ENCODE measurements at places on chromosomes 6 and 20.

DNA sequence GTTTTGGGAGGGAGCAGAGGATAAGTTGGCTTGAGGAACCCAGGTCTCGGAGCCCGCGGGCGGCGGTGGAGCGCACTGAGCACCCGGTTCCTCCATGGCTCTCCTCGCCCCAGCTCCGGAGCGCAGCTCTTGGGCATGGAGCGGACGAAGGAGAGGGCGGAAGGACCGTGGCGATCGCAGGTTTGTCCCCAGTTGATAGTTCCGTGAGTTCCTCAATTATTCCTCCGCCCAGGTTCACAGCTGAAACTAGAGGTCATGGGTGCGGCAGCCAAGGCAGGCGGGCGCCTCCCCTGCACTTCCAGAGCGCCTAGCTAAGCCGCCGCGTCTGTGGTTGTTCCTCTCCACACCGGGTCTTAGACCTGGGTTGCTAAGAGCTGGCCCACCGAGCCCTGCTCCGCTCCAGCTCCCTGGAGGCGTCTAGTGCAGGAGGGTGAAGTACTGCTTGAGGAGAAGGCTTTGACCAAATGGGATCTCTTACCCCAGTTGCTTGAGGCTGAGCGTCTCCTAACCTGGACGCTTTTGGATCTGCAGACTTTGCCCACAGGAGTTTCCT lies at the start of gene HTR1B:
TSS of gene HTR1B (minus strand) at position 184 of the 553 bp plus-strand sequence. CDS start at position 96, 88 bp downstream.
- DNase-seq: no peak

DNA sequence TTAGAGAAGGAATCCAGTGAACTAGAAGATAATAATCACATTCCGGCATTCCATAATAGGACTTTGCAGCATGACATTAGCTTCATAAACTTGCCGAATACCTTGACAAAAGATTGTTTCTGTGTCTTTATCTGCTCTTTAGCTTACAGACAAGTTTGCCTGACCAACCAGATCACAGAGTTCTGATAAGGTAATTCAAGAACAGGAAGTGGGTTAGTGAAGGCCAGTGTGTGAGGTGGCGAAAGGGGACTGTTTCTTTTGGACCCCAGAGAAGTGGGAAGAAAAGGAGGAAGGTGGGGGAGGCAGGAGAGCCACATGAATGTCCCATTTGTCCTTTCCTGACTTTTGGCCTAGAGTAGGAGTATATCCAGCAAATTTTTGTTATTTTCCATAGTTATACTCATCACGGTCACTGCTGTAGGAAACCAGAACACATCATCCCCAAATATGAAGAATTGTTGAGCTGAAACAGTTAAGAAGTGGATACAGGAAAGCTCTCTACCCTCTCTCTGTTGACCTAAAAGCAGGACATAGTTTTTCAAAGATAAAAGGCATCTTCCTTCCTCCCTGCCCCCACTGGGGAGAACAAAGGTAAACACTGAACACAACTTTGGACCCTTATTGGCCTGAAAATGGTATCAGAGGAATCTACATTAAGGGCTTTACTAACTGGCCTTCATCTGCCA lies 72.4 kb upstream of the TNFAIP3 start:
- DNase-seq: no peak

DNA sequence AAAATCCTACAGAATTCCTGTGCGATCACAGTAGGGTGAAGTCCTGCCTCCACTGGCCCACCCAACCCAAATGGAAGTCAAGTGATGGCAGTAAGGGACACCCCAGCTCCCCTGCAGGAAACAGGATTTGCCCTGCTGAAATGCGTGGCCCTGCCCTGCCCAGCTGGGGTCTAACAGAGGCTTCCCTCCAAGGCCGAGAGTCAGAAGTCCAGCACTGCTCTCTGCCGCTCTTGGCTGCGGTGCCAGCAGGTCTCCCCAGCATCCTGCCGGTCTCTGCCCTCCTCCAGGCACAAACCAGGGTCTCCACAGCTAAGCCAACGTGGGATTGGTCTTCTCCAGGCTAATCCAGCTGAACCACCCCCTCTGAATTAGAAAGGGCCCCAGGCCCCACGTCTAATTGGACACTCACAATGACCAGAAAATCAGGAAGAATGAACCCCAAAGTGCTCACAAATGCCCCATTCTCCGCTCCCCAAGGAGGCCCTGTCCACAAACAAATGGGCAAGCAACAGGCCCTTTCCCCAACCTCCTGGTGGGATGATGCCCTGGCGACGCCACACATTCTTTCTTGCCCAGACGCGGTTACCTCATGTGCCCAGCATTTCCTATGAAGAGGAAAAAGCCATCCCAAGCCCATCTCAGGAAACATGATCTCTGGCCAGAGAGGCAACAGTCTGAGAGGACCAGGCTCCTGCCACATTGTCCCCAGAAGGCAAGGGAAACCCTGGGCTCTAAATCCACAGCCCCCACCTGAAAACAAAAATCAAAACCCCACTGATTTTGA lies 117.2 kb downstream of the BANF2 start:
- no peak for DNase-seq

GRCh38 chr6:19759117-19759880 lies 77.9 kb upstream of the ID4 start:
- DNase-seq: no peak

- no peak for DNase-seq
These were observed 78.6 kb downstream of the INSM1 start for GRCh38 chr20:20446425-20447015.

- DNase-seq: no peak
These were observed 49.2 kb downstream of the SESN1 start for GRCh38 chr6:109045493-109045892.

DNA sequence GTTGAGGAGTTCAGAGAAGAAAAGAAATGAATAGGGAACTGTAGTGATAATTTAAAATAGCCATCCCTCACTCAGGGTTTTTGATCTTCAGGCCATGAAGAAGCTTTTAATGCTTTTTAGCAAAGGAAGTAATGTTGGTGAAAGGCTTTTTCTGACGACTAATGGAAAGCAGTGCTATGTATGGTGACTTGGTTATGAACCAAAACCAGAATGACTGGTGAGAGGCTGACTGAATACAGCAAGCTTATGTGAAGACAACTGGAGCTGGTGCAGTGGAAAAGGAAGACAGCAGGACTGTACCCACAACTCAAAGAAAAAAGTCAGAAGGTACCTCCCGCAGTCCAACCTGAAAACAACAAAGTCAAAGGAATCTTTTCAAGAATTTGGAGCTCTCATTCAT lies 118.8 kb downstream of the PRDM1 start:
- no peak for DNase-seq

GRCh38 chr6:30206152-30206551 lies 7.1 kb downstream of the TRIM26 start:
- DNase-seq: no peak

DNA sequence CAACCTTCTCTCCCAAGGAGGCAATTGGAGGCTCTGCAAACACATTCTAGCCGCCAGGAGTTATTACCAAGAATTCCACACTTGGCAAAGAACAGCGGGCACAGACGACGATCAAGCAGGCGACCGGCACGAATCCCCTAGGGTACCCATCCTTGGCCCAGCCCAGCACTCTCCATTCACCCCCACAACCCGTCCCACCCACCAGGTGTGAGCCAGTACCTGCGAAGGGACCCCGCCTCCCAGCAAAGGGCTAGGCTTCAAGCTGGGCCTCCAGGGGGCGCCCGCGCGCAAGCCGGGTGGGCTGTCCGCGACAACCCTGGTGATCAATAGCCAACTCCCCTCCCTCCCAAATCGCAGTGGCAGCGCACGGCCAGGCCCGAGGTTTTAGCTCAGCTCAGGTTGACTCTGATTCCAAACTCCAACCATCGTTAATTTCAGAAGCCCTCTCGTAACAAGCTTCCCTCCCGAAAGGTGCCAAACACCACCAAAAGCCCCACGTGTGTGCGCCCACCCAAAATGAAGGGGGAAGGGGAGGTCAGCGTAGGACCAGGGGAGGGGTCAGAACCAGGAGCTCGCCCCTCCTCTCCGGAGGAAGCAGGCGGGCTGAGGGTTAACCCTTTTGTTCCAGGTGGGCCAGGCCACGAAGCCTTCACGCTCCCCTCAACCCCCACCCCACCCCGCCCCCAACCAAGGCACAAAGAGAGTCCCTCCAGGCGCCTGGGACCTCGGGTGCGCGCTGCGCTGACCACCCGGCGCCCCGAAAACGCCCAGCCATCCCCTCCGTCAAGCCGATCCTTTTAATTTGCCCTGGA lies 2.1 kb downstream of the SALL4 start:
- DNase-seq: no peak

- DNase-seq: no peak
These were observed 350.8 kb downstream of the EPM2A start for GRCh38 chr6:145384503-145384902.

DNA sequence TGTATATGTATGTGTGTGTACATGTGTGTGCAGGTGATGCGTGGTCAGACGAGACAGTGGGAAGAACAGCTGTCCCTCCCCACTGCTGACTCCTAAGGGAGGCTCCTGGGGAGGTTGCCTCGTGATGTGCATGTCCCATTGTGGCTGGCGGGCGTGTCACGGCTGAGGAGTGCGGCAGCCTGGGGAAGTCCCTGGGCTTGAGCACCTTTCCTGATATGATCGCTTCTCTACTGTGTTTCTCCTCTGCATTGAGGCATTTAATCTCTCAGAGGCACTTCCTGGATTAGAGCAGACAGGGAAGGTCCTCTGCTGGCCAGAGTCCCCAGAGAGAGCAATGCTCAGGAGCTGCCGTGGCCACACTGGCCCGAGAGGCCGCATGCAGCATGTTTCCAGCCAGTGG lies 11.4 kb downstream of the NPBWR2 start:
- no peak for DNase-seq

- DNase-seq: no peak
These were observed 813.0 kb downstream of the DHX35 start for GRCh38 chr20:39775110-39775509.

DNA sequence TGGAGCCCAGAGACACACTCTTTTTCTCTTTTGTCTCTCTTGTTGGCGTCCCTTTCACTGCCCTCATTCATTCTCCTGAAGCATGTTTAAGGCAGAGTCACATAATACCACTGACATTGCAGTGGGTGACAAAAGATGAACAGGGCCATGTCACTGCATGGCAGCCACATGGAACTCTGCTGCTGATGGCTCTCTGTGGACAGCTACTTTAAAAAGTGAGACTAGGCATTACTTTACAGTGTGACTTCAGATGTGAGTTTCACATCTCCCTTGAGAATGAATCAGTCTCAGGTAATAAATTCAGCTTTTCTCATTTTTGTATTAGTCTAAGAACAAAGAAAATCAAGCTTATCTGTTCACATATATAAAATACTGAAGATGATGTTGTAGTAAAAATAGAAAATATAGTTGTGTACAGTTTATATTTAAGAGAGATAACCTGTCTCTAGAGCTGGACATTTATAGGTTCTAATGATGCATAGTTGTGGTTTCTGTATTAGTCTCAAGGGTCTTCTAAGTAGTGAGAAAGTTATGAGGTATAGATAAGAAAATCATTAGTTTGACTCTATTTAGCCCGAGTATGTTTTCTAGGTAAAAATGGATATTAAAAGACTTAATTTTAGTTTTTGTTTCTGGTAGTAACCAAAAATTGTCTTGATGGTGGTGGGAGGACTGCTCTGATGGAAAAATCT lies 6.1 kb downstream of the MRS2 start:
- DNase-seq: no peak

Measured in cortex of kidney (tissue), 1 donor.